ENCODE measurements at places on chromosomes 5 and 9. TPM values are rescaled to one million over a fixed set of nuclear protein-coding genes. Genes with fewer than 3 reads are reported as not detected.

GTF2H2C gene
- 42.7 TPM for total RNA-seq

PCDHB3 gene
- total RNA-seq, result 0.36 TPM

RNF208 gene
- 0.29 TPM for total RNA-seq

DMRT3 gene
- total RNA-seq, result not detected

FAM221B gene
- not detected for total RNA-seq

All from osteoblast (primary cell).